NCI-H460 (cell line): ENCODE measurements at places on chromosomes 1 and 21. TPM values are rescaled to one million over a fixed set of nuclear protein-coding genes. Genes with fewer than 3 reads are reported as not detected.

FALEC gene
- total RNA-seq, result not detected in 2 replicates

MED8 gene
- 48.2 and 50.4 TPM in 2 replicates for total RNA-seq

AADACL4 gene
- total RNA-seq, result not detected in 2 replicates

CCDC27 gene
- total RNA-seq, result not detected in 2 replicates

MCM3AP gene
- total RNA-seq, result 28.9 and 38.8 TPM in 2 replicates

ZFP69 gene
- total RNA-seq, result 5.1 and 6.0 TPM in 2 replicates

TEDDM1 gene
- total RNA-seq, result not detected in 2 replicates

ASPM gene
- 57.8 and 67.7 TPM in 2 replicates for total RNA-seq

NKAIN1 gene
- 0.57 and 1.0 TPM in 2 replicates for total RNA-seq

MX2 gene
- total RNA-seq, result 0.42 and 1.3 TPM in 2 replicates
